ENCODE measurements at places on chromosomes 2 and 18.

- DNase-seq = no peak
Observed at GRCh38 chr18:54975598-54975997, 16.3 kb upstream of the CCDC68 start.

- DNase-seq = no peak
Observed at GRCh38 chr2:135733045-135733444, 8.6 kb upstream of the UBXN4 start.

GRCh38 chr2:100765481-100765880 lies 54.5 kb upstream of the NPAS2 start:
- DNase-seq = no peak

GRCh38 chr2:147659051-147659450 lies 185.8 kb upstream of the ACVR2A start:
- no peak for DNase-seq

- DNase-seq = no peak
Observed at GRCh38 chr2:106956416-106956815, 70.4 kb upstream of the ST6GAL2 start.

DNA sequence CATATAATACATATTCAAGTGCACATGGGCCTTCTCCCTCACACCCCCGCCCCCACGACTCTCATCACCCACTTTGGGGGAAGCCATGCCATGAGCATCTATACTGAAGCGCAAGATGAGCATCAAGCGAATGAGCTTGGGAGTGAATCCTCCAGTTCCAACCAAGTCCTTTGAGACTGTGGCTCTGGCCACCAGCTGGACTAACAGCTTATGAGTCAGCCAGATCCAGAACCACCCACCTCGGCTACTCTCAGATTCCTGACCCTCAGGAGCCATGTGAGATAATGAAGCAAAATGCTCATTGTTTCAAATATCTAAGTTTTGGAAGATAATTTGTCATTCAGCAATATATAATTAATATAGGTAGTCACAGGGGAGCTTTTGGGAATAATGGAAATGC lies 22.2 kb upstream of the IL1RL1 start:
- DNase-seq = no peak

- DNase-seq = no peak
Observed at GRCh38 chr18:50757358-50757757, 62.5 kb downstream of the MRO start.

DNA sequence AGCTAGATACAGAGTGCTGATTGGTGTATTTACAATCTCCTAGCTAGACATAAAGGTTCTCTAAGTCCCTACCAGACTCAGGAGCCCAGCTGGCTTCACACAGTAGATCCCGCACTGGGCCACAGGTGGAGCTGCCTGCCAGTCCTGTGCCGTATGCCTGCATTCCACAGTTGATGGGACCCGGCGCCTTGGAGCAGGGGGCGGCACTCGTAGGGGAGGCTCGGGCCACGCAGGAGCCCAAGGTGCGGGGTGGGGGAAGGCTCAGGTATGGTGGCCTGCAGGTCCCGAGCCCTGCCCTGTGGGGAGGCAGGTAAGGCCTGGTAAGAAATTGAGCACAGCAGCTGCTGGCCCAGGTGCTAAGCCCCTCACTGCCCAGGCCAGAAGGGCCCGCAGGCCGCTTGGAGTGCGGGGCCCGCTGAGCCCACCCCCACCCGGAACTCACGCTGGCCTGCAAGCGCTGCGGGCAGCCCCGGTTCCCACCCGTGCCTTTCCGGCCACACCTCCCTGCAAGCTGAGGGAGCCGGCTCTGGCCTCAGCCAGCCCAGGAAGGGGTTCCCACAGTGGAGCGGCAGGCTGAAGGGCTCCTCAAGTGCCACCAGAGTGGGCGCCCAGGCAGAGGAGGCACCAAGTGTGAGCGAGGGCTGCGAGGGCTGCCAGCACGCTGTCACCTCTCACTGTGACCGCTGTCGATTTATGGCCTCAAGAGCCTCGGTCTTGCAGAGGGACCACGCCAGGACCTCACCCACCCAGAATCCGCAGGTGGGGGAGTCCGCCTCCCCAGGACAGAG lies 76.5 kb downstream of the MEX3C start:
- no peak for DNase-seq

GRCh38 chr2:1642993-1643619 lies 101.2 kb downstream of the PXDN start:
- DNase-seq = no peak

DNA sequence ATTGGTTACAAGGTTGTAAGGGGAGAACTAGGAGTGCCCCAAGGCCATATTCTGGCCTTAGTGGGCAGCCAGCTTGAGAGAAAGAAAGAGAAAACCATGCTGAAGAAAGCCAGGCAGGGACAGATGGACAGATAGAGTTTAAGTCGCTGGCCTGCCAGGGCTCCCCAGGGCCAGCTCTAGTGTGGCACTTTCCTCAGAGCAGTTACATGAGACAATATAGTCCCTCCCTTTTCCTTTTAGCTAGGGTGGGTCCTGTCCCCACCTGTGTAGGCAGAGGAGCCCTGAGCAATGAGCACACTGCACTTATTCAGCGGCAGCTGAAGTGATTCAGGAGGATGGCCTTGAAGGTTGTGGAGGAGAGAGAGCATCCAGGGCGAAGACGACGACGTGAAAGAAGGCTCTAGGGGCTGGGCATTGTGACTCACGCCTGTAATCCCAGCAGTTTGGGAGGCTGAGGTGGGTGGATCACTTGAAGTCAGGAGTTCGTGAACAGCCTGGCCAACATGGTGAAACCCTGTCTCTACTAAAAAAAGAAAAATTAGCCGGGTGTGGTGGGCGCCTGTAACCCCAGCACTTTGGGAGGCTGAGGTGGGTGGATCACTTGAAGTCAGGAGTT lies 152.0 kb upstream of the SLC1A4 start:
- no peak for DNase-seq

DNA sequence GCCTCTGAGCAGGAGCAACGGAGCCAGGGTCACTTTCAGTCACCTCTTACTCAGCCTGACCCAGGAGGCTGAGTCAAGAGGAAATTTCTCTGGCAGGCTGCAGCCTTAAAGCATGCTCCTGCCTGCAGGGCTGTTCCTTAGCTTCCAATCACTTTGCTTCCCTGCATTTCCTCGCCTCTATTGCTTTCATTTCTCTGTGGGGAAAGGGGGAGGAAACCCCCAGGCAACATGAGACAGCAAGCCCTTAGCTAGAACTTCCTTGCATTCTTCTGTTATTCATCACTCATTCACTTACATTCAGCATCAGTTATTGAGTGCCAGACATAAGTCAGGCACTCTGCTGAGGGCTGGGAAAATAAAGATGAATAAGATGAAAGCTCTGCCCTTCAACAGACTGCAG lies 13.0 kb downstream of the XDH start:
- peak; percentile 22 for DNase-seq

DNA sequence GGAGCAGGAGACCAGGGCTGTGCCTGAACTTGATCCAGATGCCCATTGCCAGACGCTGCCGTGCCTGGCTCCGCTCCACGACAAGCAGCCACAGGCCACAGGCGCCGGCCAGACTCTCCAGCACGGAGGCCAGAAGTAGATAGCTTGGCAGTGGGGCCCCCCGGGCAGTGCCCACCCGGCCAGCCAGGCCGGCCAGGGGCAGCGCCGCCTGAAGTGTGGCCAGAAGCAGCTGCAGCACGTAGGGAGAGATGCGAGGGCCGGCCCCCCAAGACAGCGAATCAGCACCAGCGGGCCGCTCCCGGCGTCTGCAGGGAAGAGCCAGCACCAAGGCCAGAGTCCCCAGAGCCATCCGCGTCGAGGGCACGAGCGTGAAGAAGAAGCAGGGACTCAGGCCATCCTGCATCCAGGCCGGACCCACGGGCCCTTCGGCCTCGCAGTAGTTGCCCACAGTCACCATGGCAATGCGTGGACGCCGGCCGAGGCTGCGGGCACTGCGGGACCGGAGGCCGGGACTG lies 484 bp downstream of the ABCB6 start:
- peak; percentile 81 for DNase-seq

DNA sequence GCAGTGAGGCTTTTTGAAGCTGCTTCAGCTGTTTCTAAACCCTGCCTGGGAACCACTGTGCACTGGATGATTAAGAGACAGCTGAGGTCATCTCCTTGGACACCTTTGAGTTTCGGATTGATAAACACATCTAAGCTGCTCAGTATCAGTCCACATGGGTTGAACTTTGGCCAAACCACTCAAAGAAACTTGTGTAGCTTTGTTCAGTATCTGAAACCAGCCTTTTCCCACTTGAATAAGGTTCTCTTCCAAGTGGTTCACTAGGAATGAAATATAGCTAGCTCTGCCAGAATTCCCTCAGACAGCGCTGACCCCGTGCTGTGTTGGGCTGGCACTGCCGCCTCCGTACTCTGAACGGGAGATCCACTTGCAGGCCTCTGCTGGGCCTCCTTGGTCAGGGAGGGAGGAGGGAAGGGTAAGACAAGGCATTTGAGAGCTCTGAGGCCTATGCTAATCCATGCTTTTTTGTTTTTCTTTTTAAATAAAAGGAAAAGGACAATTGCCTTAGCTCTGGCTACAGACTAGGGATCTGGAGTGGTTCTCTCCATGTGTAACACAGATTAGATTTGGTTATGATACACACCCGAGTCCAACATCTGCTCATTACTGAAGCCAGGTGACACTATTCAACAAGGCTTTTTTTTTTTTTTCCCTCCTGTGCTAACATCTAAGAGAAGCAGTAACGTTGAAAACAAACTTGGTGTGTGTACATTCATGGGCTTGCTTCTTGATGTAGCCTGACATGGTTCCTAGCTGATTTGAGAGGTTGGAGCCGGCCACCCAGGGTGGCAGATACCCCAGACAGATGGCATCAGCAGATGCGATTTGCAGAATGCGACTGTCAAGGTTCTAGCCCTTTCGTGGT lies 67.7 kb downstream of the NCK2 start:
- no peak for DNase-seq

DNA sequence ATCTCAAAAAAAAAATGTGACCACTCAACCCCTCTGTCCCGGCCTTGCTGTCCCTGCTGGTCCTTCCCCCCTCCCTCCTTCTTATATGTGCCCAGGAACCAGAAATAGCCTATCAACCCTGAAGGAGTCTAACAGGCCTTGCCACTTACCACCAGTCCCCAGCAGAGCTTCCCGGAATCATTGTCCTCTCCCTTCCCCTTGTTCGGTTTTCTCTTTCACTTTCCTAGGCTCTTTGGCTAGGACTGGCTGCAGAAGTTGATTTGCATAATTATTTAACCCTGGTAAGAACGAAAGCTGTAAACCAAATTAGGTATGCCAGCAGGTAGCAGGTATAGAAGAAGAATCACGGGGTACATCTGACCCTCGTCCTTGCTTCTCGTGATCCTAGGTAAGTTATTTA lies 72.6 kb upstream of the ZNF532 start:
- no peak for DNase-seq

- DNase-seq = no peak
Observed at GRCh38 chr18:46260016-46260878, 156.1 kb downstream of the HAUS1 start.

DNA sequence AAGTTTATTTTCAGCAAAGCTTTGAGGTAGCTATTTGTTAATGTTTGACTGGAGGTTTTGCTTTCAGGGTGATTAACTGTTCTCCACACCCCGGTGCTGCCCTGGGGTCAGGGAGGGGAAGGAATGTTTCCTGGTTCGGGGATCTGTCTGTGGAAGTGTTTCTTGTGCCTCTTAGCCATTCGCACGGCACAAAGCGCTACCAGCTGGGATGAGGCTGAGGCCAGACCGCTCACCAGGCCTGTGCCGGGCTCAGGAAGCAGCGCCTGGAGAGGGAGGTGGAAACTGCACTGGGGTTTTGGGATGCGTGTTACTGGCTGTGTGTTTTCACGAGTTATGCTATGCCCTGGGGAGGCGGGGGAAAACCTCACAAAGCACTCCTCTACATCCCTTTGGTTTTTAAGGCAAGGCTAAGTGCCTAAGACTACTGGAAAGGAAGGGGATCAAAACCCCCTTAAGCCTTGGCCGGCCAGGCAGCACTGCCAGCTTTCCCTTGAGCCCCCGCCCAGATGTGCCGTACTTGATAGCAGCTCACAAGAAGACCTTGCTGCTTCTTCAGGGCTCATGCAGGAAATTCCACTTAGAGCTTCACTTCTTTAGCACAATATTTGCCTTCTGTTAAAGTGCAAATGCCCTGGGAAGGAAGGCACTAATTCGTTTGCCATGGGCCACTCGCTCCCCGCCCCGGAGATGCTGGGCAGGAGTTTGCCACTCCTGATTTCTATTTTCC lies 65.7 kb upstream of the CNGA3 start:
- no peak for DNase-seq

DNA sequence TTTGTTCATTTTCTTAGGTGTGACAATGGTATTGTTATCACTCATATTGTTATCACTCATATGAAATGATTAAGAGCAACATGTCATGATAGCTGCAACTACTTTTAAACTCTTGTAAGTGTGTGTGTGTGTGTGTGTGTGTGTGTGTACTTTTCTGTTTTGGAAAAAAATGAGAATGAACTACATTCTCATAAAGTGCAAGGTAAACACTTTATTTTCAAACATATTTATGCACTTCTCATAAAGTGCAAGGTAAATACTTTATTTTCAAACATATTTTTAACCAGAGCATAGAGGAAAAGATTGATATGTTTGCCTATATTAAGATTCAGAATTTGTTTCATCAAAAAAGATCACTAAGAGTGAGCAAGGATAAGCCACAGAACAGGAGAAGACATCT lies 99.8 kb downstream of the TEX51 start:
- DNase-seq = no peak

DNA sequence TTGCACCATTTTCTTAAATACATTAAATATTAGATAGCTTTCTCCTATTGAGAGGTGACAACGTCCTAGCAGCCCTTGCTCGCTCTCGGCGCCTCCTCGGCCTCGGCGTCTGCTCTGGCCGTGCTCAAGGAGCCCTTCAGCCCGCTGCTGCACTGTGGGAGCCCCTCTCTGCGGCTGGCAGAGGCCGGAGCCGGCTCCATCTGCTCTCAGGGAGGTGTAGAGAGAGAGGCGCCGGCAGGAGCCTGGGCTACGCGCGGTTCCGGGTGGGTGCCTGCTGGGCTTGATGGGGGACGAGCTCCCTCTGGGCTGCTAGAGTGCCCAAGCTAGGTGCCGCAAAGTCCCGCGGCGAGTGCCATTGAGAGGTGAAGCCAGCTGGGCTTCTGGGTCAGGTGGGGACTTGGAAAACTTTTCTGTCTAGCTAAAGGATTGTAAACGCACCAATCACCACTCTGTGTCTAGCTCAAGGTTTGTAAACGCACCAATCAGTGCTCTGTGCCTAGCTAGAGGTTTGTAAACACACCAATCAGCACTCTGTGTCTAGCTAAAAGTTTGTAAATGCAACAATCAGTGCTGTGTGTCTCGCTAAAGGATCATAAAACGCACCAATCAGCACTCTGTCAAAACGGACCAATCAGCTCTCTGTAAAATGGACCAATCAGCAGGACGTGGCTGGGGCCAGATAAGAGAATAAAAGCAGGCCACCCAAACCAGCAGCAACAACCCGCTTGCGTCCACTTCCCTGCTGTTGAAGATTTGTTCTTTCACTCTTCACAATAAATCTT lies 3.1 kb downstream of the RPRD1A start:
- DNase-seq = no peak

DNA sequence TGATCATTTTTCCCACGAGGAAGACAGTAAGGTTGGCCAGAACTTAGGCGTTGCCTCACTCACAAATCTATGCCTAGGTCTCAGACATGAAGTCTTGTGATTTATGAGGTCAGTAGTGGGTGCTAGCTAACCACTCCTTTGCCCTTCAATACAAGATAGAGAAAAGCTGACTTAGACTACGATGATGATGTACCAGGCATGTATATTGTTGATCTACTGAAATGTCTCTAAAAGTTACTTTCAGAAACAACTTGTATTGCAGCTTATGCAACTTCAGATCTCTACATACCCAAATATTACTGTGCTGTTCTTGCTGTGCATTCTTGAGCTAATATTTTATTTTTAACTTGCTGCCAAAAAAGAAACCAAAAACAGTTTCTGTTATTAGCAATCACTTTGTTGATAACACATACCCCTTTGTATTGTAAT lies 30.6 kb downstream of the MAPRE2 start:
- DNase-seq = no peak
